Left renal pelvis (tissue), 4 donors: ENCODE measurements at places on chromosomes 2 and 18.

DNA sequence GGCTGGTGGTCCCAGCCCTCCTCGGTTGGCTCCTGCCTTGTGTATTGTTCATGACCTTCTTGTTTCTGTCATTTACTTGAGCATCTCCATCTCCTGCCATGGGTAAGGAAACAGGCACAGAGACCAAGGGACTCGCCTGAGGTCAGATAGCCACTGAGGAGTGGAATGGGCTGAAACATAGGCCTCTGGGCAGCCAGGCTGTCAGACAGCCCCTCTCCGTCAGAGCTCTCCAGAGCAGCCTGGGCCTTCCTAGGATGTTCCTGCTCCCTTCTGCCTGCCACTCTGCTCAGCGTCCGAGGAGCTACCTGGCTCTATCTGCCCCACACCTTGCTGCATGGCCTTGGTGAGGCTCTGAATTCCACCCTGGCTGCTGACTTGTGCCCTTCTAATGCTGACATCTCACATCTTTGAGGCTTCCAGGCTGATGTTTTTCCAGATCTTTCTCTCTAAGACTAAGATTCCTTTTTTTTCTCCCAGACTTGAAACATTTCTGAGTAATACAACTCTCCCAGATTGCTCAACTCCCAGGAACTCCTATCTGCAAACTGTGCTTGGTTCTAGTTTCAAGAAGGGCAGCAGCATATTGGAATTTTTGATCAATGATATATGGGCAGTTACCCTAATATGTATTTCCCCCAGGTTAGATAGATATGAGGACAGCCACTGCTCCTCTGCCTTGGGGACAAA, 67.7 kb downstream of the MCFD2 start:
- no peak for DNase-seq

- DNase-seq, result no peak
These were observed 288.5 kb upstream of the HNMT start for GRCh38 chr2:137675584-137676327.

- DNase-seq, result no peak
These were observed 77.1 kb upstream of the EPHA4 start for GRCh38 chr2:221649051-221649775.

GRCh38 chr18:43534511-43534910, 257.2 kb upstream of the SYT4 start:
- no peak for DNase-seq

DNA sequence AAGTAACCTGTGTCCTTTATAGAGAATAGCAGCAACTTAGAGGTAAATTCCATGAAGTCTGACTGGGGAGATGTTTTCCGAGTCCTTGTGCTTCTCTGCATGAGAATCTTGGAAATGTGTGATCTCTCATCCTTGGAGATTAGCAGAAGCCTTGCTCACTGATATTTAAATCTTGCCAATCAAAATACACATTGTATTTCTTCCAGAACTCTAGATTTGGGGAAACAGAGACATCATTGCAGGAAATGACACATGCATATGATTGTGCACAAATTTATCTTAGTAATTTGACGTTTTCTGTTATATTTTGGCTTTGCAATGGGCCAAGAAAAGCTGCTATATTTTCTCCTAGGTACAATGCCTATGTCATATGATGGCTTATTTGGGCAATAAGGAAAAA, 182.6 kb downstream of the ZNF804A start:
- DNase-seq, result no peak
